Natural killer cell (primary cell): ENCODE measurements at places on chromosomes 6 and 20. TPM values are rescaled to one million over a fixed set of nuclear protein-coding genes. Genes with fewer than 3 reads are reported as not detected.

The CCN6 gene
- not detected for total RNA-seq

The CDSN gene
- total RNA-seq: not detected

The SPAG4 gene
- total RNA-seq: 11.2 TPM

- H3K27me3 ChIP-seq: no peaks in the 10 kb centered on the region
- no peak for DNase-seq
- H3K27ac ChIP-seq: no peak overlapping the region
- H3K4me3 ChIP-seq: peak overlapping the region; percentile 16
- H3K36me3 ChIP-seq: peaks cover 6% of the 10 kb centered on the region
These were observed 94.2 kb downstream of the STXBP5 start for GRCh38 chr6:147298461-147298860.

GRCh38 chr6:161233986-161234661 is 39.7 kb downstream of the AGPAT4 start:
- no peaks in the 10 kb centered on the region for H3K4me1 ChIP-seq
- H3K27me3 ChIP-seq: no peaks in the 10 kb centered on the region
- H3K27ac ChIP-seq: no peak overlapping the region
- peaks cover 10% of the 10 kb centered on the region for H3K36me3 ChIP-seq
- no peak for DNase-seq

- no peak overlapping the region for H3K27ac ChIP-seq
- no peaks in the 10 kb centered on the region for H3K36me3 ChIP-seq
- H3K27me3 ChIP-seq: no peaks in the 10 kb centered on the region
- DNase-seq: no peak
- no peaks in the 10 kb centered on the region for H3K4me1 ChIP-seq
- no peak overlapping the region for H3K4me3 ChIP-seq
These were observed 20.1 kb upstream of the ENPP5 start for GRCh38 chr6:46190889-46191288.

- no peaks in the 10 kb centered on the region for H3K27me3 ChIP-seq
- no peaks in the 10 kb centered on the region for H3K4me1 ChIP-seq
- no peak for DNase-seq
- no peak overlapping the region for H3K4me3 ChIP-seq
- no peak overlapping the region for H3K27ac ChIP-seq
These were observed 112.0 kb downstream of the ZMYND8 start for GRCh38 chr20:47244451-47244850.

DNA sequence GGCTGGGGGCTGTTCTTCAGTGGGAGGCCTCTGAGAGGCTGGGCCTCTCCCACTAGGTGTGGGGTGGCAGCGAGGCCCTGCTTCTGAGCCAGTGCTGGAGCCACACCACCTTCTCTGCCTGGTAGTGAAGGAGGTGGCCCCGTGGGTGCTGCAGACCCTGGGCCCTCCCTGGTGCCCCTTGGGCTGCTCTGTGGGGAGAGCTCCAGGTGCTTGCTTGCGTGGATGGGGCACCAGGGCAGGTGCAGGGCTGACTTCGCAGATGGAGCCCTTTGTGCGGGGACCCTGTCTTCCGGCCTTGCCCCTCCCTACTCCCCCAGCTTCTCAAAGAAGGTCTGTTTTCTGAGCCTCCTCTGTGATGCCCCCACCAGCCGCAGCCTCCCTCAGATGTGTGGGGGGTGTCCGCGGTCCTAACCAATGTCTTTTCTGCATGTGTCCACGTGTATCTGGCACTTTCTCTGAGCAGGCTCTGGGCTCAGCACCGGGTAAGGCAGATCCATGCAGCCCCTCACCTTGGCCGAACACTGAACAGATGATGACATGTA is 17.2 kb upstream of the MYT1 start:
- no peaks in the 10 kb centered on the region for H3K27me3 ChIP-seq
- no peaks in the 10 kb centered on the region for H3K4me1 ChIP-seq
- H3K4me3 ChIP-seq: no peak overlapping the region
- DNase-seq: no peak

- H3K4me1 ChIP-seq: no peaks in the 10 kb centered on the region
- DNase-seq: no peak
- H3K27ac ChIP-seq: no peak overlapping the region
- H3K36me3 ChIP-seq: no peaks in the 10 kb centered on the region
- no peaks in the 10 kb centered on the region for H3K27me3 ChIP-seq
- no peak overlapping the region for H3K4me3 ChIP-seq
These were observed 27.9 kb upstream of the SLC2A12 start for GRCh38 chr6:134080171-134080795.

- H3K36me3 ChIP-seq: no peaks in the 10 kb centered on the region
- H3K27me3 ChIP-seq: no peaks in the 10 kb centered on the region
These were observed 85.2 kb downstream of the ELOVL4 start for GRCh38 chr6:79862126-79862525.

GRCh38 chr6:89711801-89712200 is 73.3 kb upstream of the LYRM2 start:
- DNase-seq: no peak
- peaks cover 82% of the 10 kb centered on the region for H3K36me3 ChIP-seq
- H3K27ac ChIP-seq: no peak overlapping the region

DNA sequence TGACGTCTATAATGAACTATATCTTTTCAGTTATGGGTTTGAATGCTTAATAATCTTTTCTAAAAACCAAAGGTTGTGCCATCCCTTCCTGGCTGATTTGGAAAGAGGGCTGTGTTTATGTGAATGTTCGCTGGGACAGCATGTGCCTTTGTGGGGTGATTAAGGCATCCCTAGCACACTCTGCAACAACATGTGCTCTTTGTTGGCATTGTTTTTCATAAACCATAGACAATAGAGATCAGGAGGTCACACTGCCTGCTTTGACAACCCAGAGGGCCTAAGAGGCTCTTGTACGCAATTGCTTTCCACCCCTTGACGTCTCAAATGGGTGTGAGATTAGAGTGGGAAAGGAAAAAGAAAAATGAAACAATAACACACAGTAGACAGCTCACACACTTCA is 116.0 kb downstream of the LRRC1 start:
- DNase-seq: no peak
- no peaks in the 10 kb centered on the region for H3K4me1 ChIP-seq
- no peak overlapping the region for H3K27ac ChIP-seq
- no peaks in the 10 kb centered on the region for H3K27me3 ChIP-seq

GRCh38 chr6:159983641-159984080 is 14.8 kb downstream of the IGF2R start:
- no peak overlapping the region for H3K4me3 ChIP-seq
- H3K27ac ChIP-seq: peak overlapping the region; percentile 93
- peaks cover 74% of the 10 kb centered on the region for H3K4me1 ChIP-seq
- DNase-seq: peak; percentile 14
- H3K27me3 ChIP-seq: no peaks in the 10 kb centered on the region

The PNPLA1 gene
- total RNA-seq: 3.5 TPM

GRCh38 chr20:26135325-26136110 is 438.9 kb upstream of the ZNF337 start:
- H3K4me1 ChIP-seq: no peaks in the 10 kb centered on the region
- no peaks in the 10 kb centered on the region for H3K36me3 ChIP-seq
- no peak for DNase-seq
- no peak overlapping the region for H3K27ac ChIP-seq
- H3K4me3 ChIP-seq: no peak overlapping the region

DNA sequence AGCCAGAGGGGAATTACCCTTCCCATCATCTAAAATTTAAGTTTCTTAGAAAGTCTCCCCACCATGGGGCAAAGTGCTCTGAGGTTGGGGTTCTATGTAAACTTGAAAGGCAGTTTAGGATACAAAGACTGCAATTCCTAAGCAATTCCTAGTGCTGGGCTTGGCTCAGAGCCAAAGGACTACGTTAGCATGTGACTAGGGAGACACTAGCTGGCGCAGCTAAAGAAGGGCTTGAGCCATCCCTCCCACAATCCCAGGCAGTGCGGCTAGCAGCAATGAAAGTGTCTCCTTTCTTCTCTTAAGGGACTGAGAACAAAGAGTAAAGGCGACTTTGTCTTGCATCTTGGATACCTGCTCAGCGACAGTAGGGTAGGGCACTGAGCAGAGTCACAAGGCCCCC is 306.6 kb upstream of the FKBP1C start:
- H3K4me3 ChIP-seq: no peak overlapping the region
- no peaks in the 10 kb centered on the region for H3K4me1 ChIP-seq
- H3K36me3 ChIP-seq: no peaks in the 10 kb centered on the region
